ENCODE measurements at places on chromosomes 11 and 22.

- no peak for DNase-seq
Observed at GRCh38 chr11:15839061-15839460, 517.3 kb downstream of the SOX6 start.

GRCh38 chr22:38792833-38793232, 1.1 kb downstream of the DNAL4 start:
- no peak for DNase-seq

GRCh38 chr11:100939571-100939970, 190.0 kb downstream of the PGR start:
- peak; percentile 74 for DNase-seq

- DNase-seq: no peak
Observed at GRCh38 chr11:70526116-70527045, 128.1 kb downstream of the CTTN start.

DNA sequence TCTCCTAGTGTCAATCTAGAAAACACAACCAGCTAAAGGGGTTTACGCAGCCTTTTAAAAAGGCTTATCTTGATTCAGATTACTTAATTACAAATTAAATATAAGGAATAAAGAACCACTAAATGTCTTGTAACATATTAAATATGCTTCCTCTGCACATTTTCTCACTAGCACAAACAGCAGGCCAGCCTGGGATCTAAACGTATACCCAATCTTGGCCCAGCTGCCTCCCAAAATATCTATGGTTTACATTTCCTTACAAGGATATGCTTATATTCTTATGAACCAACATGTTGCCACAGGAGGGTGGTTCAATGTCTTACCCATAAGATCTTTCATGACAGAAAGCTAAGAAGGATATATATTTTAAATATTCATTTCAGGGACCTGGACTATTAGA, 7.7 kb downstream of the LGR4 start:
- no peak for DNase-seq

GRCh38 chr11:44573333-44573732, 7.9 kb downstream of the CD82 start:
- no peak for DNase-seq

- DNase-seq: peak; percentile 77
Observed at GRCh38 chr11:67270256-67271204, 4.3 kb downstream of the GRK2 start.

DNA sequence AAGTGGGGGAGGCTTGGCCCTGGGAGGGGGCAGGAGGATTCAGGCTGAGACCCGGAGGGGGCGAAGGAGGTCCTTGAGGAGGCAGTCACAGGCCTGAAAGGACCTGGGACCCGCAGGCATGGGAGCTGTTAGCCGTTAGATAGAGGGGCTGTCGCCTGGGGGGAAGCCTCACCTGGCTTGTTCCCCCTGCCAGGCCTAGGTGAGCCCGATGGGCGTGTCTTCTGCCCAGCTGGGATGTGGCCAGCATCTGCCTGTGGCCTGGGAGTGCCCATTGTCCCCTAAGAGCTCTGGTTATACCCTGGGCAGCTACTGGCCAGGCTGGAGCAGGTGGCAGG, 1.8 kb upstream of the DUSP8 start:
- no peak for DNase-seq

DNA sequence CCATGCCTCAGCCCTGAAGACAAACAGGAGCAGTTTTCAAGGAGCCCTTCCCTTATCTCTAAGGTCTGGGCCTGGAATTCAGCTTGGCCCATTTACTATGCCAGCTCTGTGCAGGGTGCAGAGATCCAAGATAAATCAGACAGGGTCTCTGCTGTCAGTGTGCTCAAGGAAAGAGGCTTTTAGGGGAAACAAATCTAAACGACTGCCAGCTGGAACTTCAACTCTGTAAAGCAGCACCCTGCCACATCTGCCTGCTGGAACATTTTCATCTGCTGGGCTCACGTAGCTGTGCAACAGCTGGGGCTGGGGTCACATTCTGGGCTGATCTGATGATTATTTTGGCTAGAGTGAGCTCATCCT, 19.8 kb upstream of the EHF start:
- peak; percentile 67 for DNase-seq

- no peak for DNase-seq
Observed at GRCh38 chr11:1936072-1936780, 10.9 kb upstream of the MRPL23 start.

- no peak for DNase-seq
Observed at GRCh38 chr22:33389936-33390335, 331.8 kb upstream of the SYN3 start.

- peak; percentile 72 for DNase-seq
Observed at GRCh38 chr11:48172818-48173609, 43.6 kb upstream of the OR4B1 start.

- no peak for DNase-seq
Observed at GRCh38 chr11:28242596-28242995, 134.4 kb downstream of the METTL15 start.

DNA sequence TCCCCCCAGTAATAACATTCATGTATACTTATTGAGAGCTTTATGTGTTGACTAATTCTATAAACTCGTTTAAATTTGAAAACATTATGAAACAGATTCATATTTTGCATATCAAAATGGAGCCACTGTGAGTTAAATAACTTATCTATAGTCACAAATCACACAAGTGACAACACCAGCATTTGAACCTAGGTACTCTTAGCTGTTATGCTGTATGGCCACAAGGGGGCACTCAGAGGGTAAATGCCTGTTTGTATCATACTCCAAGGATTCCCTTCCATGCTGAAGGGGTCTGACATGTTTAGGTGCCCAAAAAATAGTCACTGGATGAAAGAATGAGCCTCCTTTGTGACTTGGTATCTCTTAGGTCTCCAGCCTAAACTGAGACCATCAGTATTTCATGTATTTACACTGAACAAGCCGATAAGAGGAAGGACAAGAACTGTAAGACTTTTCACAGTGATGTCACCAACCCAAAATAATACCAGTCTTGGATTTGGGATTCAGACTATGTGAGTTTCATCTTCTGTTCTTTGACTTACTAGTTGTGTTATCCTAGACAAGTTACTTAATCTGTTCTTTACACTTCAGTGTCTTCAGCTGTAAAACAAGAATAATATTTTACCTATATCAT, 12.2 kb upstream of the OR52D1 start:
- no peak for DNase-seq

DNA sequence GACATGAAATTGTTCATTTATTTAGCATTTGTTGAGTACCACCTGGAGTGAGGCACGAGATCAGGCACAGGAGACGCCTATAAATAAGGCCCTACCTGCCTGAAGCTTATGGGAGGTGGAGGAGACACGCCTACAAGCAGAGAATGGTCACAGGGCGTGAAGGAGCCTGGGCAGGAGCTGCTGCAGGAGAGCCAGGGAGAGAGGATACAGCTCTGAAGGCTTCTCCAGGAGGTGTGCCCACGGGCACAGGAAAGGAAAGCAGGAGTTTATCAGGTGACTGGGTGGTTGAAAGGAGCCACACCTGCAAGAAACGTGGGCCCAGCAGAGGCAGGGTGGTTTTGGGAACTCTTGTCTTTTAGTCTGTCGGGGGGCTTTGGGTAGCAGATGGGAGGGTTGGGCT, 70.3 kb downstream of the BMAL1 start:
- DNase-seq: no peak

DNA sequence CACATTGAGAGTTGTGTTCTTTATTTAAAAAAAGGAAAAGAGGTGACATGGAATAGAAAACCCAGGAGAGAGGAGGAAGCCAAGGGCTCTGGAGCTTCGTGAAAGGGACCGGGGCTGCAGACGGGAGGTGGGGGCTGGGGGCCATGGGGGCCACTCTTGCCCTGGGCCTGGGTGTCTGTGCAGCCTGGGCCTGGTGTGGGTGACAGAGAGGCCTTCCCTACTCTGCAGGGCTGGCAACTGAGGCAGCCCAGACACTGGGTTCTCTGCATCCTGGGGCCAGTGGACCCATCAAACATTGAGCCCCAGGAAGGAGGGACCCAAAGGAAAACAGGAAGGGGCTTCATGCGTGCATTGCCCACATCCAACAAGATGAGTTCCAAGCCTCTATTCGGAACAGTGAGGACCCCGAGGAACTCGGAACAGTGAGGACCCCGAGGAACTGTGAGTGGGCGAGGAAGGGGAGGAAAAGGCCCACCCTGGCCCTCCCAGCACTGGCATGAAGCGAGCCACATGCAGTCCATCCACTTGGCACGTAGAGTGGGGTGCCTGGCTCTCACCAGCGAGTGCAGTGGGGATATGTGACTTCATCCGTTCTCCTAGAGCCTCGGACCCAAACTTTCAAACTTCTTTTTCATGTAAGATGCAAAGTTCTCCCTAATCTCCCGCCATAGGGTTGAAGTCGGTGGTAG, 1121.6 kb downstream of the BRD1 start:
- DNase-seq: peak; percentile 4

GRCh38 chr22:22164541-22165272, 79.9 kb upstream of the VPREB1 start:
- no peak for DNase-seq
